ENCODE measurements at places on chromosomes 5 and 9.

- no peak for DNase-seq
- peaks cover 15% of the 10 kb centered on the region for H3K4me1 ChIP-seq
- no peak overlapping the region for H3K4me3 ChIP-seq
- no peak overlapping the region for H3K27ac ChIP-seq
- peaks cover under 1% of the 10 kb centered on the region for H3K36me3 ChIP-seq
- H3K27me3 ChIP-seq = no peaks in the 10 kb centered on the region
Observed at GRCh38 chr5:177373806-177374205, 10.4 kb upstream of the SLC34A1 start.

- H3K4me3 ChIP-seq = no peak overlapping the region
- H3K36me3 ChIP-seq = no peaks in the 10 kb centered on the region
- no peak for DNase-seq
Observed at GRCh38 chr5:39495227-39495626, 70.4 kb upstream of the DAB2 start.

DNA sequence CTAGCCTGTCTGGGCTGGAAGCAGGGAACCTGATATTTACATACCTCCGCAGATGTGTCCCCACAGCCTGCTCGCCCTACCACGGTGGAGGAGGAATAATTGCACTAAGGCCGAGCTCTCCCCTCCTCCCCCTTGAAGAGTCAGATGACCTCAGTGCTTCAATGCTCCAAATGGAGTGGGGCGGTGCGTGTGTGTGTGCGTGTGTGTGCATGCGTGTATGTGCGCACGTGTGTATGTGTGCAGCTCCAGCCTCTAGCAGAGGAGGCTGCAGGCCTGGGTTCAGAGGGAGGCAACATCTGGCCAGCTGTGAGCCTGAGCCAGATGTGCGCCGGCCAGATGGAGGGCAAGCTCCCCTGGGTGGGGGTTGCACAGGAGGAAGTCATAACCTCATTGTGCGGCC lies 90.5 kb downstream of the NRG2 start:
- no peak overlapping the region for H3K27ac ChIP-seq
- no peaks in the 10 kb centered on the region for H3K4me1 ChIP-seq
- H3K4me3 ChIP-seq = no peak overlapping the region
- no peak for DNase-seq

GRCh38 chr9:130276955-130277354 lies 11.4 kb downstream of the HMCN2 start:
- H3K27me3 ChIP-seq = no peaks in the 10 kb centered on the region
- no peak for DNase-seq
- H3K4me3 ChIP-seq = no peak overlapping the region
- no peaks in the 10 kb centered on the region for H3K4me1 ChIP-seq

GRCh38 chr9:113588242-113588810 lies 124.8 kb downstream of the RGS3 start:
- DNase-seq = no peak
- H3K27ac ChIP-seq = no peak overlapping the region
- no peaks in the 10 kb centered on the region for H3K36me3 ChIP-seq

DNA sequence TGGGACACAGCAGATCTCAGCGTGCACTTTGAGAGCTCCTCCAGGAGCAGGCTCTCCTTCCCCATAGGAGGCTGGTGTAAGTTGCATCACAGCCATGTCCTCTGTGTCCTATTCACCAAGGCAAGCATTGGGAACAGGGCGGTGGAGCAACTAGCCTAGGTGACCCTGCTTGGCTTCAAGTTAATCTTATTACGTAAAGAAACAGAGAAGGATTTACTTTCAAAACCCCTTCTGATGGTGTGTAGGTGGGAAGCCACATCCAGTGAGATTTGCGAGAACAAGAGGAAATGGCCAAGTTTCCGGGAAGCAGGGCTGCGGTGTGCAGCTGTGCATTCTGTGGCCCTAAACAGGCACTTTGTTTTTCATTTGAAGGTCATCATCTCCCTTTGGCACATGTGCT lies 80.2 kb downstream of the TRIO start:
- no peak for DNase-seq
- H3K4me1 ChIP-seq = no peaks in the 10 kb centered on the region
- H3K27me3 ChIP-seq = no peaks in the 10 kb centered on the region
- no peaks in the 10 kb centered on the region for H3K36me3 ChIP-seq
- H3K27ac ChIP-seq = no peak overlapping the region

- DNase-seq = no peak
- H3K4me1 ChIP-seq = no peaks in the 10 kb centered on the region
- H3K4me3 ChIP-seq = no peak overlapping the region
- no peaks in the 10 kb centered on the region for H3K27me3 ChIP-seq
- H3K27ac ChIP-seq = no peak overlapping the region
Observed at GRCh38 chr9:91817106-91817492, 132.9 kb downstream of the ROR2 start.

- H3K36me3 ChIP-seq = no peaks in the 10 kb centered on the region
- no peaks in the 10 kb centered on the region for H3K27me3 ChIP-seq
- no peak overlapping the region for H3K27ac ChIP-seq
- H3K4me3 ChIP-seq = no peak overlapping the region
- no peaks in the 10 kb centered on the region for H3K4me1 ChIP-seq
- DNase-seq = no peak
Observed at GRCh38 chr9:110936237-110936636, 102.0 kb downstream of the LPAR1 start.

- no peaks in the 10 kb centered on the region for H3K27me3 ChIP-seq
- no peak overlapping the region for H3K4me3 ChIP-seq
- H3K4me1 ChIP-seq = peaks cover 11% of the 10 kb centered on the region
- no peak for DNase-seq
- peaks cover 6% of the 10 kb centered on the region for H3K36me3 ChIP-seq
Observed at GRCh38 chr9:92661743-92662142, 8.2 kb downstream of the IPPK start.

GRCh38 chr9:123000371-123001068 lies 32.9 kb upstream of the GPR21 start:
- no peaks in the 10 kb centered on the region for H3K4me1 ChIP-seq
- H3K27ac ChIP-seq = peak overlapping the region; percentile 20
- no peak overlapping the region for H3K4me3 ChIP-seq

DNA sequence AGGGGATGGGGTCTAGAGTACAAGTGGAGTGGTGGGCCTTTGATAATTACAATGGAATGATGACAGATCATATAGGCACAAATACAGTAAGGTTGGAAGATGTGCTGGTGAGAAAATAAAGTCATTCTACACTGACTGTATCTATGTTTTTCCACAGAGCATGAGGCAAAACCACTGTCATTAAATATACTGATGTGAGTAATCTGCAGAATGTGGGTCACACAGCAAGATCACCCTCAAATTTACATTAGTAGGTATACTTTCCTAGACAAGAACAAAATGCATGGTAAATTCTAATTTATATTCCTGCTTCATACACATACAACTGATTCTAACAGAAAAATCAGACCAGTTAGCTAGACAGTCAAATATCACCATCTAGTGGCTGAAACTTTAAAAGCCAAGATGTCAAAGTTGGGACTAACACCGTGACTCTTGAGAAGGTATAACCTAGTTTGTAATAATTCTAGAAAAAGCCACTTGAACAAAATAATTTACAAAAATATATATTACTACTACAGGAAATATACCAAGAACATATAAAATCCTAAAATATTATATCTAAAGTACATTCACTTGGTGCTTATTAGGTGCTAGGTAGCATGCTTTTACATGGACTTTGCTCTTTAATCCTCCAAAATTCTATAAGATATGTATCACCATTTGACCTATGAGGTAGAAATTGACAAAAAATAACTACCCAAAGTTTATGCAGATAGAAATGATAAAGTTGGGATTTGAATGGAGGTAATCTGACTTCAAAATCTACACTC lies 19.5 kb downstream of the TTC33 start:
- no peak overlapping the region for H3K4me3 ChIP-seq
- no peak overlapping the region for H3K27ac ChIP-seq
- no peaks in the 10 kb centered on the region for H3K27me3 ChIP-seq
- peak; percentile 91 for DNase-seq
- no peaks in the 10 kb centered on the region for H3K4me1 ChIP-seq
- H3K36me3 ChIP-seq = peaks cover 23% of the 10 kb centered on the region

DNA sequence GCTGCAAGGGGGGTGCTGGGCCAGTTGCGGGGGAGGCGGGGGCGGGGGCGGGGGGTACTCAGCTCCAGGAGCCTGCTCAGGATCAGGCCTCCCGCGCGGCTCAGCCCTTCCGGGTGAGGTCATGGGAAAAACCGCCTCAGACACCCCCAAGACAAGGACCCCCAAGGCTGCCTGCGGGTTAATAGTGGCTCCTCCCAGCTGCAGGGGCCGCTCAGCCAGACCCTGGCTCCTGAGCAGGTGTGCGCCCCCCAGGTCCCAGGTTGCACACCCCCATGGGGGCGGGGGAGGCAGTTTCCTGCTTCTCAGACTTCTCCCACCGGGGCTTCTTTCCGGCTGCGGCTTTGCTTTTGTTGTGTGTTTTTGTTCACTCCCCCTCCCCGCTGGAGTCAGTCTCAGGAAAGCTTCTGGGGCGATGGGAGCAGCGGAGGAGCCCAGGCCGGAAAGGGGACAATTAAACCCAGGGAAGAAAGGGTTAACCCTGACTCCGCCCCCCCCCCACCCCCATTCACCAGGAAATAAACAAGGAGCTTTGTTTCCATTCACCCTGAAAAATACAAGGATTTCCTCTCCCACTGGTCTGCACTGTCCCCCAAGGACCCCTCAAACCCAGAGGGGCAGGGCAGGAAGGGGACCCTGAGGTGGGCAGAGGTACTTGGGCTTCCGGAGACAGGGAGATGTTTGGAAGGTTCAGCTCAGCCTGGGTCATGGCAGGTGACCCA lies 42.3 kb upstream of the NOTCH1 start:
- H3K36me3 ChIP-seq = no peaks in the 10 kb centered on the region
- no peak overlapping the region for H3K4me3 ChIP-seq
- peaks cover 15% of the 10 kb centered on the region for H3K4me1 ChIP-seq
- DNase-seq = no peak

DNA sequence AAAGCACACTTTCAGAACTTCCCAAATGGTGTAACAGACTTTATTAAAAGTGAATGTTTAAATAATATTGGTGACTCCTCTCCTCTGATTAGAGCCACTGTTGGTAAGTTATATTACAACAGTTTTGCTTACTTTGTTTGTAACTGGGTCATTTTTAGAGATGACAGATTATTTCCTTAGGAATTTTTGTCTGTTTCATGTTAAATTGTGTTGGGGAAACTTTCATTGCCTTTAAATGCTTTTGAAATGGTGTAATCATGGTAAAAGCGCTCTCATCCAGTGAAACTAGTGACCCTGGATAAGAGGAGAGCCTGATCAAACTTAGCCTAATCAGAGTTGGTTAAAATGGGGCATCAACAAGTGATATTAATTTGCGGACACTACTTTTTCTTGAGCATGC lies 39.4 kb downstream of the TNPO1 start:
- no peak overlapping the region for H3K27ac ChIP-seq
- H3K4me1 ChIP-seq = peaks cover 18% of the 10 kb centered on the region
- DNase-seq = no peak
- H3K27me3 ChIP-seq = no peaks in the 10 kb centered on the region
- no peak overlapping the region for H3K4me3 ChIP-seq

DNA sequence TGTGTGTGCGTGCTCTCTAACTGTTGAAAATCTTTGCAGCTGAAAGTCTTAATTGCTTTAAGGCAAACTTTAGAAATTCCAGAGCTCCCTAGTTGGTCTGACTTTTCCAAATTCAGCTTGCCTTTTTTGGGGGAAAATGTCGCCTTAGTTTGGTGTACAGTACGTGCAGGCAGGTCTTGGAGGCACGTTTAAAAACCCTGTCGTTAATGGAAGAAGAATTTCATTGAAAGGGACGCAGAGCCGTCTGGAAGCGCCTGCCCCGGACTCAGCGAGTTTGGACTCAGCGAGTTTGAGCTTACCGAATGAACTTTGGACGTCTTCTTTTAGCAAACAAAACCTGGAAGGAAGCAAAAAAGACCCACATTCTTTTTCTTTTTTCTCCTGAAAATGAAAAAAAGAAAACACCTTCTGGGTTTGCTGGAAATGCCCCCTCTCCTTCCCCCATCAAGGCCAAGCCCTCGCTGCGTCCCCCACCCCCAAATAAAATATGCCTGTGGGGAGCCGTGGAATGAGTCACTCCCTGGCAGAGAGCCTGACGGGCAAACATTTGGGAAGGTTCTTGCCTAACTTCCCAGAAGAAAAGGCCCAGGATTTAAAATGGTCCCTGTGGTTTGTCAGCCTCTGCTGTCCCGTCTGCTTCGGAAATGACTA lies 1.5 kb downstream of the NEK6 start:
- peaks cover 15% of the 10 kb centered on the region for H3K36me3 ChIP-seq
- peaks cover 75% of the 10 kb centered on the region for H3K4me1 ChIP-seq
- peak overlapping the region; percentile 96 for H3K4me3 ChIP-seq
- no peaks in the 10 kb centered on the region for H3K27me3 ChIP-seq
- peak overlapping the region; percentile 99 for H3K27ac ChIP-seq
